Hematopoietic multipotent progenitor cell treated with erythropoietin and hydrocortisone succinate and interleukin-3 and kit ligand, for 8 days (in vitro differentiated cells): ENCODE measurements at places on chromosomes 6 and 20.

GRCh38 chr6:81376745-81377144 is 375.7 kb downstream of the TENT5A start:
- DNase-seq: no peak

GRCh38 chr6:14670806-14671205 is 553.2 kb downstream of the CD83 start:
- DNase-seq: no peak

DNA sequence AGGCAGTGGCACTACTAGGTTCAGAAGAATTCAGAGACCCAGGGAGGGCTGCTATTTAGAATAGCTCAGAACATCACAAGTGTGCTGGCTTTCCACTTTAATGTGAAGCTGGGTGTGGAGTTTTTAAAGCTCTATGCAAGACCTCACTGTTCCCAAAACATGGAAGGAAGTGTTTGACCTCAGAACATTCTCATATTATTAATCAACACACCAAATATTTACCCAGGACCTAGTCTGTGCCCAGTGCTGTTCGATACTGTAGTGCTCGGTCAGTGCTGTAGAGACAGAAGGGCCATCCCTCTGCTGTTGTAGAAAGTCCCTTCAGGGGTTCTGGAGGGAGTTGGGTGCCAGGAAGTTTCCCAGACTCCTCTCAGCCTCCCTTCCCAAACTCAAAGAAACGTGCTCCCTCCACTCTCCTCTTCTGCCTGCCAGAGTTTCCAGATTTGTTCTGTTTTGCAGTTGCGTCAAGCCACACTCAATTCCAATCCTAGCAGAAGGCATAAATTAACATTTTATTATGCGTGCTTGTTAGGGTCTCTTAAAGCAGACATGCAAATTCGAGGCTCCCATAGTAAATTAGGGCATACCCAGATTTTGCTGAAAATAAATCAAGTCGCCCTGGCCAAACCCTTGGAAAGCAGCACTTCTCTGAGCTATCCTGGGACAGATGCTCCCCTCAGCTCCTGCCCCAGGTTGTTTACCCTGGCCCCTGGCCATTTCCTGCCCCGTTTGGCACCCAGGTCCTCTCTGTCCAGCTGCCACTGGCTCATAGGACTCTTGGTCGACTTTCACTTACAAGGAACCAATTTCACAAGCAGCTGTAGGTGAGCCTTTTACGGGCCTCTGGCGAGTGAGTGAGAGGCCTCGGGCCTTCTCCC is 248.6 kb downstream of the HIVEP2 start:
- no peak for DNase-seq

GRCh38 chr6:113208726-113209125 is 648.4 kb upstream of the MARCKS start:
- DNase-seq: no peak

DNA sequence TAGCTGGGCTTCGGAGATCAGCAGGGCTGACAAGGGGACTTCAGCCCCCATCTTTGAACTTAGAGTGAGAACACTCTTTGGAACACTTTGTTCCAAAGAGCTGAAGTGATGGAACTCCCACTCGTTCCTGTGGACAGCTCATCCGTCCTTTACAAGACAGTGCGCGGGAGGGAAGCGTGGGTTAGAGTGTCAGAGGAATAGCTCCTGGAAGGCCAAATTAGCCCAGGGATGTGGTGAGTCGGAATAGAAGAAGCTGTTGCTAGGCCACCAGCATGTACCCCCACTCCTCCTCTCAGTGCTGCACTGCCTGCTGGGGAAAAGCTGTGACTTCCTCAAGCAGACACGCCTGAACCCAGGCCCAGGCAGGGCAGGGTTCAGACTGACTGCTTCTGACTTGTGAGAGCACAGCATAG is 1.7 kb downstream of the SDCBP2 start:
- no peak for DNase-seq

DNA sequence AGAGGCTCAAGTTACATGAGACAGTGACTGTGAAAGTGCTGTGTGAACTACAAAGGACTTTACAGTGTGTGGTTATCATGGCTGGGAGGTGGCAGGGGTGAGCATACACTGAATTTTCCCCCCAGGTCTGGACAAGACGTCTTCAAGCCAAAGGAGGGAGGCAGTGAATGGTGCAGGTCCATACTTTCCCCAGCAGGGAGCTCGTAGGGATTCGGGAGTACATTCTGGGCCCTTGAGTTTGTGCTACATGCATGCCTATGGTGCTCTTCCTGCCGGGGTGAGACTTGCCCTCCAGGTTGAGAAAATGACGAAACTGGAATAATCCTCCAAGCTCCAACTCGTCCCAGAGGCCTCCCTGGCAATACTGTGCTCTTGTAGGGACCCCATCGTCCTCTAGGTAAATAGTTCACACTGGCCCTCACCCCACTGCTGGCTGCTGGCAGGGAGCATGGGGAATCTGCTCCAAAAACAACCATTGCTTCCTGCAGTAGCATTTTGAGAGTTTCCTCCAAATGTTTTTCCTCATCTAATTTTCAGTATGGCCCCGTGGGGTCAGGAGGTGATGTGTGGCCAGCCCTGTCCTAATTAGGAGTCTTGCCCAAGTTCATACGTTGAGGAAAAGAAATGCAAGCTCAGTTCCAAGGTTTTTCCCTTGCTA is 57.6 kb downstream of the ZNF831 start:
- no peak for DNase-seq

GRCh38 chr6:10146715-10147451 is 268.0 kb downstream of the TFAP2A start:
- no peak for DNase-seq

GRCh38 chr20:63739130-63740069 is at the start of gene SLC2A4RG:
TSS of gene SLC2A4RG (plus strand) at chr20:63739776. CDS start at chr20:63739913, 137 bp downstream.
- peak; percentile 79 for DNase-seq

DNA sequence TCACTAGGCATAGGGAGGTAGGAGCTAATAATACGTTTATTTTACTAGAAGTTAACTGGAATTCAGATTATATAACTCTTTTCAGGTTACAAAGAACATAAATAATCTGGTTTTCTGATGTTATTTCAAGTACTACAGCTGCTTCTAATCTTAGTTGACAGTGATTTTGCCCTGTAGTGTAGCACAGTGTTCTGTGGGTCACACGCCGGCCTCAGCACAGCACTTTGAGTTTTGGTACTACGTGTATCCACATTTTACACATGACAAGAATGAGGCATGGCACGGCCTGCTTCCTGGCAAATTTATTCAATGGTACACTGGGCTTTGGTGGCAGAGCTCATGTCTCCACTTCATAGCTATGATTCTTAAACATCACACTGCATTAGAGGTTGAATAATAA is 1.1 kb downstream of the HFE start:
- no peak for DNase-seq

DNA sequence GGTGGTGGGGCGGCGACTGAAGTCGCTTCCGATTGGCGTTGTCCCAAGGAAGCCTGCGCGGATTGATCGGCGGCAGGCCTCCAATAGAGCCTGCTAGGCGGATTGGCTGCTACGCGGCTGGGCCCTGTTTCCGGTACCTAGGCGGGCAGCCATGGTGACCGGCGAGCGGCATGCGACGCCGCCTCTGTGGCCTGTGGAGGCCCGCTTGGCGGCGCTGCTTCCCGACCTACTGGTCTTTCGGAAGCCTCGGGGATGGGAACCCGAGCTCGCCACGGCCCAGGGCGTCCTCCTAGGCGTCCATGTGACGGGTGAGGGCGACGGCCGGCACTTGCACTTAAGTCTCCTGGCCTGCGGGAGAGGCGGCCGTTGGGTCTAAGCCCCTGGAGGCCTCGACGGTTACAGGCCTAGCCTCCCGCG is 28.1 kb downstream of the NFYA start:
- no peak for DNase-seq

GRCh38 chr20:56780266-56780665 is 151.2 kb downstream of the TFAP2C start:
- no peak for DNase-seq

DNA sequence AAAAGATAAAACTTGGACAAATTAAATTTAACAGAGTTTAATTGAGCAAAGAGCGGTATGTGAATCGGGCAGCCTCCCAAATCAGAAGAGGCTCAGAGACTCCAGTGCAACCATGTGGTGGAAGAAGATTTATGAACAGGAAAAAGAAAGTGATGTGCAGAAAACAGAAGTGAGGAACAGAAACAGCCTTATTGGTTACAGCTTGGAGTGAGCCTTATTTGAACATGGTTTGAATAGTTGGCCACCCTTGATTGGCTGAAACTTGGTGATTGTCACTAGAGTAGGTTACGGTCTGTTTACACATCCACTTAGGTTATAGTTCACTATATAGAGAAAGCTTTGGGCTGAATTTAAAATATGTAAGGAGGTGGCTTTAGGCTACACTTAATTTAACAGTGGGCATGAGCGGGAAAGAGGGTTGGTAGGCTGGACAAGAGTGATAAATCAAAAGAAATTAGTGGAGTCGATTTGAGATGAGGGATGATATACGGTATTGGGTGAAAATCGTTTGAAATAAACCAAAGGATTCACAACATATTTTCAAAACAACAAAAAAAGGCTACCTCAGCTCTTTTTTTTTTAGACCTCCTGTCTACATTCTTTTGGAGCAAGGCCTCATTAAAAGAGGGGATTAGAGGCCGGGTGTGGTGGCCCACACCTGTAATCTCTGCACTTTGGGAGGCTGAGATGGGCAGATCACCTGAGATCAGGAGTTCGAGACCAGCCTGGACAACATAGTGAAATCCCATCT is 84.3 kb upstream of the PREP start:
- DNase-seq: no peak

DNA sequence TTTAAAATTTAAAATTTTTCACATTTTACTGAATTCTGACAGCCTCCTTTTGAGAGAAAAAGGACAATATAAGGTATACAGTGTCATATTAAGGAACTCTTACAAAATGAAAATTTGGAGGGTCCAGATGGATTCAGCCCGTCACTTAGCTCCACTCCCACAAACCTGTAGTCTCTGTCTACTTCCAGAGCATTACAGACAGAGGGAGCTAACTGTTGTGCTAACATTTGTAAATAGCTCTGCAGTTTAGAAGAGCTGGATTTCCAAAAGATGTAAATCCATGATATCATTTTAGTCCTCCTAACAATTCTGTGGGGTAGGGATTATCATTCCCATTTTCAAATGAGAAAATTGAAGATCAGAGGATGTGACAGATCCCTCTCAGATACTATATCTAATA is 16.1 kb upstream of the SERINC3 start:
- no peak for DNase-seq

DNA sequence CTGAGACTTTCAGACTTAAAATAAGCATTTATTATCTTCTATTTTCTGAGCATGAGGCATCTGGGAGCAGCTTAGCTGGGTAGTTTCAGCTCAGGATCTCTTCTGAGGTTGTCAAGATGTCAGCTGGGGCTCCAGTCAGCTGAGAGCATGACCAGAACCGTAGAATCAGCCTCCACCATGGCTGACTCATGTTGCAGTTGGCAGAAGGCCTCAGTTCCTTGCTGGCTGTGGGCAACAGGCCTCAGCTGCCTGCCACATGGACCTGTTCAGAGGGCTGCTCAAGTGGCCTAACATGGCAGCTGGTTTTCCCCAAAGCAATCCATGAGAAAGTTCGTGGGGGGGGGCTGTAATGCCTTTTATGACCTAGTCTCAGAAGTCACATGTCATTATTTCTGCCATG is 142.3 kb downstream of the LY86 start:
- peak; percentile 45 for DNase-seq

- DNase-seq: peak; percentile 98
Observed at GRCh38 chr6:70336996-70337742, 34.3 kb upstream of the COL9A1 start.

- no peak for DNase-seq
Observed at GRCh38 chr20:26243731-26244130, 547.1 kb upstream of the ZNF337 start.

- no peak for DNase-seq
Observed at GRCh38 chr20:14523090-14523489, 185.7 kb upstream of the FLRT3 start.

- DNase-seq: no peak
Observed at GRCh38 chr20:57693670-57694329, 16.0 kb downstream of the PMEPA1 start.

DNA sequence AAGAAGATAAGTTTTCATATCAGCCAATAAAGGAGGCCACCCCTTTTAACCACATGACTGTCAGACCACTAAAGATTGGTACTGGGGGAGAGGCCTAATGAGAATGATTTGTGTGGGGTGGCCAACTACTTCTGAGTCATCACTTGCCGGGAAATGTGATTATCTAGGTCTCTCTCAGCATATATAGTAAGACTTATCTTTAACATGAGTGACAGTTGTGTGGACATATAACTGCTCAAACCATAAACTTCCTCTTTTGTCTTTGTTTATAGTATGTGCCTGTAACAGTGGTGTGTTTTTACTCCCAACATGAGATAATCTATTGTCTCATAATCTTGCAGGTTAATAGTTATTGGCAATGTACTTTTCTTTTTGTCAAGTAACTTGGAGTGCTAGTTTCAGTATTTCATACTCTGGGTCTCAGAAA is 312.4 kb downstream of the CDKAL1 start:
- peak; percentile 92 for DNase-seq

DNA sequence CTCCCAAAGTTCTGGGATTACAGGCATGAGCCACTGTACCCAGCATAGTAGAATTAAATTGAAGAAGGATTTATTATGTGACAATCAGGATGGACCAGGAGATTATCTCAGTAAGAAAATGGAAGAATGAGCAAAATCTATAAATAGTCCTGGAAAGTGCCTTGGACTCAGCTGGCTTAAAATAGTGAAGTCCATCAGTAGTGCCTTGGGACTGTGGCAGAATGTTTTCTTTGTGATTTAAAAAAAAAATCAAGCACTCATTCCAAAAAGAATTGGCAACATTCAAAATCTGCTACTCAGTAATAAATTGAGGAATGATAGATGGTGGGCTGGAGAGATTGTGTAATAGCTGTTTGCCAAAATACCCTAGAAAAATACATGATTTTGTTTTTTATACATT is 37.0 kb upstream of the MAS1 start:
- DNase-seq: no peak

DNA sequence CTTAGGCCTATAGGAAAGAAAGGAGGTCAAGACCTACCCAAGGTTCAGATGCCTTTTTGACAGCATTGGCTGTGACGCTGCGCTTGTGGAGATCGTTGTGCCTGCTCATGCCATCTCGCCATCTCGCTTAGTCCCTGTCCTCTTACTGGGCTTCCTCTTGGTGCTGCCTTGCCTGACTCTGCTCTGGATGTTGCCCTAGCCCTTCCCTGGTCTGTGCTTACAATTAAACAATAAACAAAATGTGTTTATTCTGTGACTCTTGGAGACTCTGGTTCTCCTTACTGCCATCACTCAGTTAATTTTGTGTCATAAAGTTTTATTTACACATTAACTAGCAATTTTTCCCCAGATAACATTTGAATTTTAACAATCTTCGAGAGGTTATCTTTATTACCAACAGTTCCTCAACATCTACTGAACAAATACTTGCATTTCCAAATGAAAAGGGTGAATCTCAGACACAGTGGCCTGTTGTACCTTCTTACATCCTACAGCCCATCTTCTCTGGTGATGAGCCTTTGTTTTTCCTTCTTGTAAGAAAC is 11.6 kb downstream of the AFDN start:
- DNase-seq: no peak

- DNase-seq: no peak
Observed at GRCh38 chr6:72922401-72922800, 300.5 kb downstream of the KCNQ5 start.

- DNase-seq: no peak
Observed at GRCh38 chr6:29466241-29466640, 9.3 kb downstream of the OR2H1 start.
